Anterior cingulate cortex (tissue), 58 donors: ENCODE measurements at places on chromosomes 2 and 18.

DNA sequence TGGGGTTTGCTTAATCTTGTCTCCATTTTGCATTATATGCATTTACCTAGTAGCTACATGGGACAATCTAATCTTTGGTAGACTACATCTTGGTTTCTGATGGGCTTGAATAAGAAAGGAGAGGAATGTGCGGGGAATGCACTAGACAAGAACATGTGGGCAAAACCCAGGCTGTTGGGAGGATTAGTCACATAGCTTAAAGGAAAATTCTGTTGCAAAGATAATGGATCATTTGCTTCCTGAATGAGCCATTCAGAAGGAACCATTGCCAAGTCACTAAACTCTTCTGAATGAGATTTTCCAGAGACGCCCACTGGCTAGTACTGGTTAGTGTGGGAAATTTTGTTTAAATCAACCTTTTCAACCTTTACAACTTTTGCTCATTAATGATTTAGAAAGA lies 84.8 kb downstream of the OSBPL6 start:
- no peak for DNase-seq

DNA sequence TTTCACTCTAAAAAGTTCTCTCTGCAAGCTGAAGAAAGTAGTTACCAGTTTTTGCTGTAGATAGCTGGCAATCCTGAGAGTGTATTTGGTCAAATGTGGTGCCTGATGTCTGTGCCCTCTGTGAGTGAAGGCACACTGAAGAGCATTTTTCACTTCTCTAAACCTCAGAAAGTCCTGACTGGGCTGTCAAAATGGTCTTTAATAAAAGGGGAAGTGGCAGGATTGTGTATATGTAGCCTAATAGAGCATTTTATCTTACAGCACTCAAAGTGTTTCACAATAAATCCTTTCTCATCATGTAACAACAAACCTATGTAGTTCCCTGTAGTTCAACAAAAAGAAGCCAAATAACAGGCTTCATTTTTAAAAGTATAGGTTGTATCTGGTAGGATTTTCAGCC lies 1552.3 kb upstream of the SLC39A10 start:
- DNase-seq, result no peak

GRCh38 chr2:201484805-201485204 lies 33.3 kb downstream of the STRADB start:
- DNase-seq, result no peak

- DNase-seq, result no peak
Observed at GRCh38 chr2:121577381-121577780, 46.7 kb downstream of the RNU4ATAC start.
